ENCODE measurements at places on chromosomes 4 and X.
A peak's percentile ranks its signal among the peaks of the same experiment; 100 is the strongest.

DNA sequence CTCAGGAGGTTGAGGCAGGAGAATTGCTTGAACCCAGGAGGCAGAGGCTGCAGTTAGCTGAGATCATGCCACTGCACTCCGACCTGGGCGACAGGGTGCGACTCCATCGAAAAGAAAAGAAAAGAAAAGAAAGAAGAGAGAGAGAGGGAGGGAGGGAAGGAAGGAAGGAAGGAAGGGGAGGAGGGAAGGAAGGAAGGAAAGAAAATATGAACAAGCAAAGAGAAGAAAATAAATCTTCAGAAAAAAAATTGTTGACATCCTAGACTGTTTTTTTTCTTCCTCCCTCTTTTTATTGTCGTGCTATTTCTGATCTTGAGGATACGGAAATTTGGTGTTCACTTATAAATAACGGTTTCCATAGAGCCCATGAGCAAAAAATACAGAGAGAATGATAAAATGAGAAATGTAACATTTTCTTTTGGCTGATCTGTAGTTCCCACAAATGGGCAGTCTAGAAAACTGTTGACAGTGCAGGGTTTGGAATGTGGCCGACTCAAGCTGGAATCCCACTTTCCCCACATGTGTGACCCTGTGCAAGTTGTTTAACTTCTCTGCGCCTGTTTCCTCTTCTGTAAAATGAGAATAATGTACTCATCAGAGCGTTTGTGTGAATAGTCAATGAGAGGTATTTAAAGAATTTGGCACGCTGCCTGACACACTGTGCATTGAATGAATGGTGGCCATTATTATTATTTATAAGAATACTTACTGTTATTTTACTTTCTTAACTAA lies 19.4 kb downstream of the SORBS2 start:
- peak; percentile 97 for DNase-seq

DNA sequence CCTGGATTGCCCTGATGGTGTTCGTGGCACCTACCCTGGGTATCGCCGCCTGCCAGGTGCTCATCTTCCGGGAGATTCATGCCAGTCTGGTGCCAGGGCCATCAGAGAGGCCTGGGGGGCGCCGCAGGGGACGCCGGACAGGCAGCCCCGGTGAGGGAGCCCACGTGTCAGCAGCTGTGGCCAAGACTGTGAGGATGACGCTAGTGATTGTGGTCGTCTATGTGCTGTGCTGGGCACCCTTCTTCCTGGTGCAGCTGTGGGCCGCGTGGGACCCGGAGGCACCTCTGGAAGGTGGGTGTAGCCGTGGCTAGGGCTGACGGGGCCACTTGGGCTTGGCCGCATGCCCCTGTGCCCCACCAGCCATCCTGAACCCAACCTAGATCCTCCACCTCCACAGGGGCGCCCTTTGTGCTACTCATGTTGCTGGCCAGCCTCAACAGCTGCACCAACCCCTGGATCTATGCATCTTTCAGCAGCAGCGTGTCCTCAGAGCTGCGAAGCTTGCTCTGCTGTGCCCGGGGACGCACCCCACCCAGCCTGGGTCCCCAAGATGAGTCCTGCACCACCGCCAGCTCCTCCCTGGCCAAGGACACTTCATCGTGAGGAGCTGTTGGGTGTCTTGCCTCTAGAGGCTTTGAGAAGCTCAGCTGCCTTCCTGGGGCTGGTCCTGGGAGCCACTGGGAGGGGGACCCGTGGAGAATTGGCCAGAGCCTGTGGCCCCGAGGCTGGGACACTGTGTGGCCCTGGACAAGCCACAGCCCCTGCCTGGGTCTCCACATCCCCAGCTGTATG lies 1.8 kb downstream of the AVPR2 start:
- no peak for DNase-seq

- DNase-seq = no peak
Measured at GRCh38 chr4:134465417-134465816, 263.8 kb upstream of the PABPC4L start.

- DNase-seq = peak; percentile 47
Measured at GRCh38 chr4:38161208-38162113, 201.3 kb downstream of the PTTG2 start.

- DNase-seq = no peak
Measured at GRCh38 chrX:19704132-19704531, 183.3 kb downstream of the SH3KBP1 start.

DNA sequence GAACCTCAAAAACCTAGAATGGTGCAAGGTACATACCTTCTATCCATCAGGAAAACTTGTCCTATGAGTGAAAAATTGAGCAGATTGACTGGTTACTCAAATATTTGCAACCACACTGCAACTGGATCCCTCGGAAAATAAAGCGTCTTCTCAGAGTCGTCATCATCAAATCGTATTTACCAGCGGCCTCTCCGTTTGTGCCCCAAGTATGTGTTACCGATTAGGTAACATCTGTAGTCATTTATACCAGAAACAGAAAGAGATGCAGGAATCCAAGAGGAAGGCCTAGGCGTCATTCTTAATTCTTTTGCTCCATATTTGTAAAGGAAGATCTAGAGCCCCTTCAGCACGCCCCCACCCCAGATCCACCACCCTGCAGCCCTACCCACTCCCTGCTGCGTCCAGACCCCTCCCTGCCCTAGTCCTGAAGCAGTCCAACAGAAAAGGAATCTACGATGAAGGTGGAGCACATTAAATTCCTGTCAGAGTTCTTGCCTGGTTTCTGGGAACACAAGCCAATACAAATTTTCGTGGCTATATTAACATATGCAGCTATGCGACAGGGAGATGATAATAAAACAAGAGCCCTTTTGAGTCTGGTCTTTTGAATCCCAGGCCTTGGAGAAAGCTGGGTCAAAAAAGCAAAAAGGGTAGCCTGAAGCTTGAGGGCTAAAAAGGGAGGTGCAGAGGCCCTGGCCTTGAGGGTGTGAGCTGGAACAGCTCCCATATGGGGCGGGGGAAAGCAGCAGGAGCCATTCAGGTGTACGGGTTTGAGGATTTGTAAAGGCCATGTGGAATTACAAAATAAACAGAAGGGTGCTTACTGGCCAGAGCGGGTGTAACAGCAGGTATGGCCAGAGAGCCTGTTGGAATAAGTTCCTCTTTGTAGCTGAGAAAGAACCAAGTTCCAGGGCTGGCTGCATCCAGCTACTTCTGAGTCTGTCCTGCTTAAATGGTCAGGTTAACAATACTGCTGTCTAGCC lies 77.0 kb downstream of the ZNF827 start:
- peak; percentile 58 for DNase-seq

- DNase-seq = no peak
Measured at GRCh38 chr4:7705062-7705461, 234.6 kb downstream of the AFAP1 start.

- no peak for DNase-seq
Measured at GRCh38 chrX:119734897-119735339, 23.5 kb upstream of the SOWAHD start.

DNA sequence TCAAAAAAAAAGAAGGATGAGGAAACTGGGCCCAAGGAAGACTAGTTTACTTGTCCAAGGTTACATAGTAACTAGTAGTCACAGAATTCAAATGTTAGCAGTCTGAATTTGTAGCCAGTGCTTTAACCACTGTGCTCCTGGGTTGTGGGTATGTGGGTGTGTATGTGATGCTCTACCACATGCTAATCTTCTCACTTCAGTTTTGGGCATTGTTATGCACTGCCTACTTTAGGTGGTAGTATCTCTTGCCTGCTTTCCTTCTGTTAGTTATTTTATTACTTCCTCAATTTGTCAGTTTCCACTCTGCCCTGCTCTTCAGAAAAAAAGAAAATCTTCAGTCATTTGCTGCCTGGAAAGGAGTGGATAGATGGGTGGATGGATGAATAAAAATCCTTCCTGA lies 219.2 kb downstream of the RPA4 start:
- DNase-seq = no peak

DNA sequence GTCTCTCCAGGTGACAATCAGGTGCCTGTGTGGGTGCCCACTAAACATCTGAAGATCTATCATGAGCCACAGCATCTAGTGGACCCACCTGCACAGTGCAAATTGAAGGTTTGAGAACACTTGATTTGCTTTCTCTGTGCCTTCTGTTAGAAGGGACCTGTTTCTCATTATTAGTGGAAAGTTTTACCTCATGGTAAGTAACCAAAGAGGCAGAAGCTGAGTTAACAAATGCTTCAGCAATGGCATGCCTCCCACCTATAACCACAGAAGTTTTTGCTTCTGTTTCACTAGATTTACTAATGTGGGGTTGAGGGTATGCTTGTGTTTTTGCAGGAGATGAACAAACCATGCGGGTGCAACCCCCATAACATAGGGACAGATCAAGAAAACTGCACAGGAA lies 297.4 kb upstream of the DKK2 start:
- DNase-seq = no peak

GRCh38 chr4:55920571-55920970 lies 28.2 kb upstream of the CEP135 start:
- DNase-seq = no peak

DNA sequence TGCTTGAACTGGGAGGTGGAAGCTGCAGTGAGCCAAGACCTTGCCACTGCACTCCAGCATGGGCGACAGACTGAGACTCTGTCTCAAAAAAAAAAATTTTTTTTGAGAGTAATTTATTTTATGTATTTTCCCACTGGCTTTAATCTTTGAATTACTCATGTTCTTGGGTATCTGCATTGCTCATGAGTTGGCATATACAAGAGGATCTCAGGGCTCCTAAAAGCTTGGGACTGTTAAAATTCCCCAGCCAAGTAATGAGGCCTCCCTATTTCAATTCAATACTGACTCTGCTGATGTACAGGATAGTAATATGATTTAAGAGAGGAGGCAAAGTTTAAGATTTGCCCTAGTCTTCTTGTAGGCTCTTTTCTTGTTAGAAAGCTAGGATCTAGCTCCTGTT lies 6.2 kb downstream of the IL21 start:
- no peak for DNase-seq

DNA sequence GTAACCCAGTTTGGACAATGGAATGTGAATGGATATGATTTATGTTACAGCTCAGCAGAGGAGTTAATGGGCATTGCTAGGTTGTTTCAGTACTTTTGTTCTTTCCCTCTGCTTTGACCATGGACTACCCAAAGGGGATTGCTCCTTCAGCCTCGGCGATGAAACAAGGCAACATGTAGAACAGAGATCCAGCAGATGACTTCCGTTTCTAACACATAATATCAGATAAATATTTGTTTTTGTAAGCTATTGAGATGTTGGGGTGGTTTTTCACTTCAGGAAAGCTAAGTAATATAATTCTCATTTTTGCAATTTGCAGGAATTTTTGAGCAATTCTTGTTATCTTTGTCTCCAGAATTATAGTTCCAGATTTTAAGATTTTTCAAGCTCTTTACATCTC lies 934.6 kb upstream of the GRID2 start:
- no peak for DNase-seq

GRCh38 chrX:41293269-41293668 lies 40.7 kb upstream of the DDX3X start:
- DNase-seq = no peak

DNA sequence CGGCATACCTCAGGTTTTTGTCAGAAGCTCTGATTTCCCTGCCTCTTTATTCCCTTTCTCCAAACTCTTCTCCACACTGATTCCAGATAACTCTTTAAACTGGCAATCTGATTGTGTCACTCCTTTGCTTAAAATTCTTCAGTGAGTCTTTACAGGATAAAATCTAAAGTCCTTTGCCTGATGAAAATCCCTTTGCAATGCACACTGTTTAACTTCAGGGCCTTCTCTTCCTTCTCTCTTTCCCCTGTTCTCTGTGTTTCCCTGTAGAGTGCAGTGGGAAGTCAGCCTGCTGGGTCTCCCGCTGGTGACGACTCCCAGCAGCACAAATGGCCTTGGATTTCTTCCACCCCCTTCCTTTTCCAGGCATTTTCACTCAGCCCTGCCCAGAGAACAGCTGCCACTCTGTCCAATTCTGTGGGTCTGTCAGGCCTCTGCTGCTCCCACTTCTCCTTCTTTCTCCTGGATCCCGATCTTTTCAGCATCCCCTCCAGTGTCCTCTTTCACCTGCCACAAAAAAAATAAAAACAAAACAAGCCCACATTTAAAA lies 189.9 kb upstream of the NWD2 start:
- no peak for DNase-seq

DNA sequence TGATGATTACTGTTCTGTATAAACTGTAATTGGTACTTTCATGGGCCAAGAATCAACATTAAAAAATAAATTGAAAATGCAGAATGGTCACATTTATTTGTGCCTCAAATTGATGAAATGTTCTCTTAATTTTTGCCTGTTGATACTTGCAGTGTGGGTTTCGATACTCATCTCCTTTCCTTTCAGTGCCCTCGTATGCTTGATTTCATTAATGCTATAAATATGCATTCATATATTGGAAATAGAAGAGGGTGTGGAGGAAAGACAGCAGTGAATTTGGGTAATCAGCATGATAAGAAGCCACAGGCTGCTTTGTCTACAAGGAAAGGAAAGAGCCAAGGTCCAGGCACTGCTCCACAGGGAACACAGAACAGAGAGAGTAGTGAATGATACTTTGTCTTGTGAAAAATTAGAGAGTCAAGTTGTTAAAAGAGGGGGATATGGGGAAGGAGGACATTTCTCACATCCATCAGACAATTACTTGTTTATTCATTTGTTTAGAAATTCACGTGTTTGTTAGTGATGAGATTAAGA lies 1.0 kb upstream of the DDX60 start:
- no peak for DNase-seq

All from astrocyte of the spinal cord (primary cell).